ENCODE measurements at places on chromosomes 1 and 21. TPM values are rescaled to one million over a fixed set of nuclear protein-coding genes. Genes with fewer than 3 reads are reported as not detected.

Gene KCNT2
- total RNA-seq: not detected

Gene PLA2G2C
- total RNA-seq: not detected

Gene CADM3
- total RNA-seq: not detected

Gene PKLR
- 0.17 TPM for total RNA-seq

Gene NHLH1
- total RNA-seq: 0.12 TPM

Gene FAM177B
- total RNA-seq: not detected

Gene LCE2B
- not detected for total RNA-seq

Gene ARHGEF11
- 28.9 TPM for total RNA-seq

Gene ILDR2
- 2.4 TPM for total RNA-seq

Gene CASZ1
- 7.7 TPM for total RNA-seq

Gene B3GALT5
- total RNA-seq: 1.2 TPM

Gene WLS
- 38.0 TPM for total RNA-seq

Gene CLDN14
- not detected for total RNA-seq

DNA sequence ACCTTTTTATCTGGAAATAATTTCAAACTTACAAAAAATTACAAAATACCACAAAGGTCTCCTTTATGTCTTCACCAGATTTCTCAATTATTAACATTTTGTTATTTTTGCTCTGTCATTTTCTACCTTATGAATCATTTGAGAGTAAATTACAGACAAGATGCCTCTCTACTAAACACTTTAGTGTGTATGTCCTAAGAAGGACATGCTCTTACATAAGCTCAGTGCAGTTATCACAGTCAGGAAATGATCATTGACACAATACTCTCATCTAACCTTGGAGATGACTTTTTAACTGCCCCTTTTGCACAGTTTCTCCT, 378.9 kb upstream of the RUNX1 start:
- DNase-seq: no peak

DNA sequence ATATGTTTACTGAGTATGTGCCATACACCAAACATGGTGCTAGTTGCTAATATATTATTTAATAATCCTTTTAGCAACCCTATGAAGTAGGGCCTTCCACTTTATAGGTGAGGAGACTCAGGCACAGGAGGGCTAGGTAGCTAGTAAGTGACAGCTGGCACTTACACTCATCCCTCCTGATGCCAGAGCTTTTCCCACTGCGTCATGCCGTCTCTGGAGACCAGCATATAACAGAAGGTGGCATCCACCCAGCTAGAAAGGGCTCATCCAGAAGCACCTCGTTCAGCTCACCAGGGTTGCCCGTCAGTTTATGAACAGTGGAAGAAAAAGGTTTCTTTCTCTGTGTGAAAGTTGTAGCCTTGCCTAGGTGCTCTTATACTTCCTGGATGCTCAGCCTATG, 108.9 kb downstream of the NOS1AP start:
- DNase-seq: no peak

DNA sequence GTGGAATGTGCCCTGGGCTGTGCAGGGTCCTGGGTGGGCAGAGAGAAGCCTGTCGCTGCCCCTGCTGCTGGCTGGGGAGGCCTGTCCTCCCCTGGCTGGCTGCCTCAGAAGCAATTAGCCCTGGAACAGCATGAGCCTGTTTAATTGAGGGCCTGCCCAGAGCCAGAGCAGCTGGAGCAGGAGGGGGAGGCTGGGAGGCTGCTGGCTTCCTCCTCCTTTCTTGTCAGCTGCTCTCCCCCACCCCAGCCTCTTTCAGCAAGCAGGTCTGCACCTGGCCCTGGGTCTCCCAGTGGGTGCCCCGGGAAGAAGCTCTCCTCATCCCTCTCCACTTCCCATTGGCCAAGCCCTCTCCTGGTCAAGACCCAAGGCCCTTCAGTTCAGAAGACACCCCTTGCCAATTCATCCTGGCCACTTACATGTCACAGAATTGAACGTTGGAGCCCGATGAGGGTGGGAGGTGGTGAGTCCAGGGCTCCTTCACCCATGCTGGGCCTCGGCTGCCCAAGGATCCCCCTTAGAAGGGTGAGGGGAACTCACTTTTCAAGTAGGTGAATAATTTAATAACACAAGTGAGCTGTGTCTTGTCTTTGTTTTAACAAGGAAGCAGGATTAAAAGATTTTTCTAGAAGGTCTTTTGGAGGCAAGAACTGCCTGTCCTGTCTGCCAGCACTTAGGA, 13.2 kb downstream of the AMPD2 start:
- no peak for DNase-seq

DNA sequence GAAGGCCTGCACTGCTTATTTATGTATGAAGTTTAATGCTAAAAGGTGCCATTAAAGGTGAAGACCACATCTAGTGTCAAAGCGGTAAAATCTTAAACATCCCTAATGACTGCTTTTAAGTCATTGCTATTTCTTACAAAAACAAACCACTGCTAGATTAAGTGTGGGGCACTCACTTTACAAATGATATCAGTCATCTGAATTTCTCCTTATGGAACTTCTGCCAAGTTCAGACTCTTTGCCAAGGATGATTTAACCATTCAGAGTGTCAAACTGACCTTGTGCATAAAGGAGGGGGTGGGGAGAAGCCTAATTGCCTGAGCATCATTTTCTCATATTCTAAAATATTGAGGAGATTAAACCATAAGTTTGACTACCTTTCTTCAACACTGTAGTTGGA, 271.5 kb downstream of the TGFB2 start:
- no peak for DNase-seq

DNA sequence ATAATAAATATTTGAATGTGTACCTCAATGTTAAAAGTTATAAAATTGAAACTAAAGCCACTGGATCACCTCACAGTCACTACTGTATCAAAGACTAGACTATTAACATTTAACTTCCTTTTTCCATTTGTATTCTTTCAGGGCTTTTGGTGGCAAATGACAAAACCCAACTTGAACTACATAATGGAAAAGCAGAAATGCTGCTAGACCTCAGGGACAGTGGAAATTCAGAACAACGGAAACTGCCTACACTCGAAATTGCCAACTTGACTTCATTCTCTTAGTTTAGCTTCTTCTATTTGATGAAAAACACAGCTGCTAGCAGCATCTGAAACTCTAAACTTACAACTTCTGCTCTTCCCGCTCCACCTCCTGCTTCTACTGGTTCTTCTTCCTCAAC, 34.9 kb upstream of the NTNG1 start:
- DNase-seq: no peak

DNA sequence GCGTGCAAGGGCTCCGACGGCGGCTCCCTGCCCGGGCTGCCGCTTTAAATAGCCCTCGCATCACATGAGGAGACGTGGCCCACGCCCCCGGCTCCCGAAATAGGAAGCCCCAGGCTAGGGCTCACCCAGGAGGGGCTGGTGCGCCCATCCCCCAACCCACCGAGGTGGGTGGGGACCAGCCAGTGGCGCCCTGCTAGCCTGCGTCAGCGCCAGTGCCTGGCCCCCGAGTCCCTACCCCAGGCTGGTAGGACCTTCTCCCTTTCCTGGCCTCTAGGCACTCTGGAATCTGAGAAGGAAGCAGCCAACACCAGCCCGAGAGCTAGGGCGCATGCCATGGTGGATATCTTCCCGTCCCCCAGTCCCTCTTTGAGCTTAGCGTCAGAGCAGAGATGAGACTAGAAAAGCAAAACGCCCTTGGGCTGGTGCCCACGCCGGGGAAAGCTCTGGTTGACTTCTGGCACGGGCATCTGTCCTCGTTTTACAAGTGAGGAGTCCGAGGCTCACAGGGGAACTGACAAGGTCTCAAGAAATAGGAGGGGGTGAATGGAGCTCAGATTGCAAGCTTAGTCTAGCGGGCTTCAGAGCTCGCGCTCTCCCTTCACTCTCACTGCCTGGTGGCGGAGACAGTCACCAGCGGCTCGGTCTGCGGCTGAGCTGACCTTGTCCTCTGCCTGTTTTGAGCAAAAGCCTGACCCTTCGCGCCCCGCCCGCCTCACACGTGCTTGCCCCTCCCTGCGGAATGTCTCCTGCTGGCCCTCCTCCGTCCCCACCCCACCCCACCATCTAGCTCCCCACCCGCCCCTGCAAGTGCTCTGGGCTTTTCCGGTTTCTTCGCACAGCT, at the start of gene FABP3:
Gene FABP3, minus strand, starts transcription at position 21 of the 841 bp plus-strand sequence. CDS start 62 bp downstream, outside the sequence.
- no peak for DNase-seq

GRCh38 chr1:110774398-110774797, 98.5 kb upstream of the CD53 start:
- DNase-seq: no peak

DNA sequence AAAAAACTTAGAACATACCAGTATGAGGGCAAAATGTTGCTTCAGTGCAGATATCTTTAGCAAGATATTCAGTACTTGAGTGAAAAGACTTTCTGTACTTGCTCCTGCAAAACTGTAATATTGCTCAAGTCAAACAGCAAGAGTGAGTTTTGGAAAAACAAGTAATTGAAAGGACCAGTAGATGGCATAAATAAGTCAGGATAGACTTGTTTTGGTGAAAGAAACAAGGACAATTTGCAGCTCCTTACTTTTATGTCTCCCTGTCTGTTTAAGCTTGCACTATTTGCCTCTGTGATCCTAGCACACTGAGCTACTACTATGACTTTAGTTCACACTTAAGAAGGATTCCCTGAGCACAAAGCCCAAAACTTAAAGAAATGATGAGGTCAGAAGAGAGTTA, 39.1 kb downstream of the IFI44 start:
- no peak for DNase-seq

- no peak for DNase-seq
These were observed 20.4 kb upstream of the CASZ1 start for GRCh38 chr1:10816743-10817369.

DNA sequence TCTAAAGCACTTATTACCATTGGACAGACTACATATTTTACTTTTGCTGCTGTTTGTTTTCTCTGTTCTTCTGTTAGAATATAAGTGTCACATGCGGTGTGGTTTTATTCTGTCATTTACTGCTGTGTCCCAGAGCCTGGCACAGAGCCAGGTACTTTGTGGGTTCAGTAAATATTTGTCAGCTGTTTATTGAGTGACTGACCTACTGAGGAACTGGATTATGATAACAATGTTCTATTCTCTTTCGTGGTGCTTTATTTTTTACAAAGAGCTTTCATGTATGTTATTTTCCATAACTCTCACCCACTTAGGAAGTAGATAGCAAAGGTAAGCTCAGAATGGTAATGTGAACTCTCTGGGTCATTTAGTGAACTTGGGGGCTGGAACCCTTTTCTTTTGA, 118.8 kb downstream of the RWDD3 start:
- no peak for DNase-seq

DNA sequence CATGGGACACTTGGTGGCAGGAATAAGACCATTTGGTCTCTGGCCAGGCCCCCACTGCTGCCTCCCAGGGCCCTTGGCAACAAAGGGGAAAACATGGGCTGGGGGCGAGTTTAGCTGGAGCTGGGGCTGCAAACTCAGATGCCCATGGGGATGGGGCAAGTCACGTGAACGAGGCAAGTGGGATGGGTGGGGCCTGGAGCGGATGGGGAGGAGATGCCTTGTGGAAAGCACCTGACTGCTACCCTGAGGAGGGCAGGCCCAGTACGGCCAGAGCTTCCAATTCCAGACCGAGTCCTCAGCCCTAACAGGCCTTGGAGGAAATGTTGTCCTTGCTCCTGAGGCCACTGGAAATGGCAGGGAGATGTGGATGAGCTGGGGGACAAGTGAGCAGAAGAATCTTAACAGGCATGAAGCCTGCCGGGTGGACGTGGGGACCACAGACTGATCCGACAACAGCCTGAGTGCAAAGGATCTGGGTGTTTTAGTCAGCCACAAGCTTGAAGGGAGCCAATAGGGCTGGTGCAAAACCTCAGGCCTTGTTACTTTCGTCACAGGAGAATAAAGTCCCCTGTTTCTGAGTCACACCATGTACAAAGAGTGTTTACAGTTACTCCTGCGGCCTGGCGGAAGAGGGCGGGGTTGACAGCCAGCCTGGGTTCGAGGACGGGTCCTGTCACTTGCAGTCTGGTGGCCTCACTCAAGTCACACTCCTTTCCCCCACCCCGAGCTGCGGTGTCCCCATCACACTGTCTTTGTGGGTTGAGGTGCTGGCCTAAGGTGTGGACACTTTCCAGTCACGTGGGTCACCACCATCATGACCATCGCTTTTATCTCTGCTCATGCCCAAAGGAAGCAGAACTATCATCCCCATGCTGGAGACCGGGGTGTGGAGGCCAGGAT, 19.1 kb downstream of the RUNX3 start:
- no peak for DNase-seq

DNA sequence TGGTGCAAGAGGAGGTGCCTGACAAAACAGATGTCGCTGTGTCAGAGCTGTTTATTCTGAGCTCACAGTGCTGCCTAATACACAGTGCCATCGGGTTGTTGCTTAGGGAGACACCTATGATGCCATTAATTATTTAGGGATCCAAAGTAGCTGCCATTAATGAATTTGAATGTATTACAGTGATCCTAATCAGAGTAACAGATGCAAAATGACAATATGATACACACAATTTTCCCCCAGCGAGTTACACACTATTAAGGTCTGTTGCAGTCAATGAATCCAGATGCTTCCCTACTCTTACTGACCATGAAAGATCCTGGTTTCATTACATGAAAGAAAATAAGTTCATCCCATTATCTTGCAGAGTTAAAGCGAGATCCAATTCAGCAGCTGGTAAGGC, 91.3 kb downstream of the RWDD3 start:
- no peak for DNase-seq

DNA sequence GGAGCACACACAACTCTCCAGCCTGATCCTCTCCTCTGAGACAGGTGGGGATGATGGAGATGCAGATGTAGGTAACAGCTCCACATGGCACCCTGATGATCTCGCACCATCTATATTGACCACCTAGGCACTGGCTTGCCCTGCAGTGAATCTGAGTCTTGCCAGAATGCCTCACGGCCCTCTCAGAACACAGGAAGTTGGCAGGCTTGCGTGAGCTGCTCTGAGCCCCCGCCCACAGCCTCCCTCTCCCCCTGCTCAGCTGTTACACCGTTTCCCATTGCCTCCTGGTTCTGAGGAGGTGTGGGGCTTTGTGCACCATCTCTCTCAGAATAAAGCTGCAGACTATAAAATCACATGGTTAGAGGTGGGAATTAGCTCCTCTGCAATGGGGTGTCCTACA, 48.0 kb downstream of the URB2 start:
- DNase-seq: no peak

- DNase-seq: no peak
These were observed 72.7 kb downstream of the DIRAS3 start for GRCh38 chr1:67977756-67978155.

- no peak for DNase-seq
These were observed 21.4 kb downstream of the UTS2 start for GRCh38 chr1:7831458-7831857.

- no peak for DNase-seq
These were observed 180.0 kb downstream of the PLPP3 start for GRCh38 chr1:56399326-56399725.

DNA sequence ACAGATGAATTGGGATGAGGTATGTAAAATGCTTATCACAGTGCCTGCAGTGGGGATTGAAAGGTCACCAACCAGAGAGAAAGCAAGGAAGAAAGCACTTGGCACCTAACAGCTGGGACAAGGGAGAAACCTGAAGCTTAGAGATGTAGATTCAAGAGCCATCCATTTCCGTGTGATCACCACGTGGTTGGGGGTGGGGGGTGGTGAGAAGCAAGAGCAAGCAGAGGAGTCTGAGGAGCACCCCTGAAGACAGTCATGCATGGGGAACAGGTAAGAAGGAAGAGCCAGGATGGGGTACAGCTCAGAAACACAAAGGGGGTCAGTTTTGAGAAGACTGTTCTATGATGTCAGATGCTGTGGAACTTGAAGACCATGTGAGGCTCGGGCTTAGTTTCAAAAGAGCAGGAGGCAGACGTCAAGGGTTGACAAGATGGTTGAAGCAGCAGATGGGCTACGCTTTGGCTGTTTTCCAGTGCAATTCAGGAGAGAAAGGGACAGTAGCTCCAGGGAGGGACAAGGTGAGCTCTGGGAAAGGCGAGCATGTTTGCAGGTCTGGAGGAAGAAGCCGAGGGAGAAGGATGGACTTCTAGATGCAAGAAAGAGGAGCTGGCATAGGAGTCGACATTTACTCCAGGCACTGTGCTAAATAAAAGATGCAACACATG, 17.4 kb downstream of the KANK4 start:
- no peak for DNase-seq
